ENCODE measurements at places on chromosomes 1 and 21.

DNA sequence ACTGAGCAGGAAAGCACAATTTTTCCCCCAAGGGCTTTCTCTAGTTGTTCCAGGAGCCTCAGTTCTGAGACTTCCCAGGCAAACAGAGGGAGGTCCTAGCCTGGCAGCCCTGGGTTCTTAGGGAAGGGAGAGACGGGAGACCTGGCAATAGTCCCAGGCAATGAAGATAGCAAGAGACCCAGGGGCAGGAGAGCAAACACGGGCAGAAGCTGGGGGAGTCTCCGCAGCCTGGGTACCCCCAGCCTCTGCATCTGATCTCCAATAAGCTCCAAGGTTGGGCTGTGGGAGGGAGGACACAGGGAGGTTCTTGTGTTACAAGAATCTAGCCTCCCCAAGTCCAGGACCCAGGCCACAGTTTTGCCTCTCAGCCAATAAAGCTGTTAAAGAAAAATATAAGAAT lies 2.4 kb downstream of the BLACAT1 start:
- no peak for DNase-seq

DNA sequence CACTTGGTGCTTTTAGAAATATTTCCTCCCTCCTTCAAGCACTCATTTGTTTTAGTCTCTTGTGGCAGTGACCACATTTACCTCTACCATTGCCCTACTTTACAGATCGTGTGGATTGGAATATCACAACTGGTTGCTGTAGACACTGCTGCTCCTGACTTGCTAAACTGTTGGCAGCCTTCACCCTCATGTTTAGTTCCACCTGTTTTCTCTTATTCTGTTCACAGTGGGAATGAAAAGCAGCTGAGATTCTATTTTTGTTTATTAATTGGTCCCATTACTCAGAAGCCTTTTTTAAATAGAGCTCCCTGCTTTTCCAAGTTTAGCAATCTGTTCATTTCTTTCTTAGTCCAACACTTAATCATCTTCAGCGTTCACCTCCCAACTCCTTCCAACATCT lies 308.9 kb downstream of the RWDD3 start:
- DNase-seq: no peak

GRCh38 chr1:44806025-44806703 lies 987 bp downstream of the DYNLT4 start:
- no peak for DNase-seq

- DNase-seq: no peak
Measured at GRCh38 chr1:70355920-70356319, 1.4 kb upstream of the ANKRD13C start.

DNA sequence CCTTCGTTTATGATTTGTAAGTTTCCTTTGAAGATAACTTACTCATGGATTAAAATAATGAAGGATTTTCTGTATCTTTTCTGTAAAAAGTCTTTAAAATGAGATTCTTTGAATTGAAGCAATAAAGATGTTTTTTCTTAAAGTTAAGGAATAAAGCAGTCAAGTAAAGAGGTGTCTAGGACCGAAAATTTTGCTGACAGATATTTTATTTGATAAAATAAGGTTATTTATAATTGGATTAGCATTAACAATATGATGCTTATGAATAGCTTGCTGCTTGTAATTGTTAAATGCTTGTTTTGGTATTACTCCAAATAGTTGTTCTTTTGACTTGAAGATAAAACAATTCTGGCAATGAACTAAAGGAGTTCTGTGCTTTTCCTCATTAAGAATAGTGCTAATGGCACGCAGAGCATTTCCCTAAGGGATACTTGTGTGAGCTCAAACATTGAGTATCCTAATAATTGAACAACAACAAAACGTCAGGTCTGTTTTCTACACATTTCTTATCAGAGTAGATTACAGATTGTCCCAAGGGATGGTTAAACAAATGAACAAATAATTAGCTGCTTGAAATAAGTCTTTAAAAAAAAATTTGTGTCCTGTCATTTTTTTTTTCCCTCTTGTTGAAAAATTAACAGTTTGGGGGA lies 16.6 kb downstream of the TSNAX start:
- DNase-seq: no peak

DNA sequence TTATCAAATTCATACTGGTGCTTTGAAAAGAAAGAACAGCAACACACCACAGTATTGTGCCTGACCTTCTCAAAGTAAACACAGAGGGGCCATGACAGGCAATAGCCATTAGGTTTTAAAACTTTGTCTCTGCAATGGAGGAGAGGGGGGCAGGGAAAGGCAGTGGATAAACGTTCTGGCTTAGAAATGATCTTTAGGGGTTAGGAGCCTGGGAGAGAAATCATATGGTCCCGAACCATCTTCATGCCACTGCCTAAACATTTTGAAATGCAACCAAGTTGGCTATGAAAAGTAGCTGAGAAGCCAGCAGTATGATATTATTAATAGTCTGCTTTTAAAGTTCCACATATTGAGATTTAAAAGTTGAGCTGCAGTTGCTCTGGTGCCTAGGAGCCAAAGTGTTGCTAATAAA lies 39.8 kb downstream of the PLPP3 start:
- DNase-seq: no peak

GRCh38 chr1:110462964-110463363 lies 12.0 kb downstream of the PROK1 start:
- no peak for DNase-seq

DNA sequence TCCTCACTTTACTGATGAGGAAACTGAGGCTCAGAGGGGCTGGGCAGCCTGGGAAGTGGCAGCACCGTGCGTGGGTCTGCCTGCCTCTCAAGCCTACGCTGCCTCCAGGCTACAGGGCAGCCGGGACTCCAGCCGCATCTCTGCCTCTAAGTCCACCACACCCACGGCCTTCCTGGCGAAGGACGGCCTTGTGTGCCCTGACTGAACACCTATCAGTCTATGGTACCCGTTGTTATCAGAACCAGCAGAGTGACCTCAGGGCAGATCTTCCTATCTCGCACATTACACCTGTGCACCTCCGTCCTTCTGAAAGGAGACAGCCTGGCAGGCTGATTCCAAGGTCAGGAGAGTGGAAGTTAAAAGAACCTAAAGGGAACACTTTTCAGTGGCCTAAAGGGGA lies 35.7 kb upstream of the SLC30A1 start:
- no peak for DNase-seq

- DNase-seq: no peak
Measured at GRCh38 chr1:211939876-211940468, 95.4 kb downstream of the INTS7 start.

- DNase-seq: no peak
Measured at GRCh38 chr1:87140831-87141540, 187.7 kb upstream of the LMO4 start.

DNA sequence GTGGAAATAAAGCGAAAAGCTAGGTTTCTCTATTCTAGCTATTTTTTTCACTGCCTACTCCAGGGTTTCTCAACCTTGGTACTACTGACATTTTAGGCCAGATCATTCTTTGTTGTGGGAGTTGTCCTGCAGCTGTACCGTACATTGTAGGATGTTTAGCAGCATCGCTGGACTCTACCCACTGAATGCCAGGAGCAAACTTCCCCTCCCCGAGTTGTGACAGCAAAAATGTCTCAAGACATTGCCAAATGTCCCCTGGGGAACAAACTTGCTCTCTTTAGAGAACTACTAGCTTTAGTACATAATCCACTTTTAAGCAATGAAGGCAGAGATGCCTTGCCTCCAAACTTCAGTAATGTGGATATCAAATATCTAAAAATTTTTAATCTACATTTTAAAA lies 122.8 kb downstream of the PLPPR5 start:
- no peak for DNase-seq

DNA sequence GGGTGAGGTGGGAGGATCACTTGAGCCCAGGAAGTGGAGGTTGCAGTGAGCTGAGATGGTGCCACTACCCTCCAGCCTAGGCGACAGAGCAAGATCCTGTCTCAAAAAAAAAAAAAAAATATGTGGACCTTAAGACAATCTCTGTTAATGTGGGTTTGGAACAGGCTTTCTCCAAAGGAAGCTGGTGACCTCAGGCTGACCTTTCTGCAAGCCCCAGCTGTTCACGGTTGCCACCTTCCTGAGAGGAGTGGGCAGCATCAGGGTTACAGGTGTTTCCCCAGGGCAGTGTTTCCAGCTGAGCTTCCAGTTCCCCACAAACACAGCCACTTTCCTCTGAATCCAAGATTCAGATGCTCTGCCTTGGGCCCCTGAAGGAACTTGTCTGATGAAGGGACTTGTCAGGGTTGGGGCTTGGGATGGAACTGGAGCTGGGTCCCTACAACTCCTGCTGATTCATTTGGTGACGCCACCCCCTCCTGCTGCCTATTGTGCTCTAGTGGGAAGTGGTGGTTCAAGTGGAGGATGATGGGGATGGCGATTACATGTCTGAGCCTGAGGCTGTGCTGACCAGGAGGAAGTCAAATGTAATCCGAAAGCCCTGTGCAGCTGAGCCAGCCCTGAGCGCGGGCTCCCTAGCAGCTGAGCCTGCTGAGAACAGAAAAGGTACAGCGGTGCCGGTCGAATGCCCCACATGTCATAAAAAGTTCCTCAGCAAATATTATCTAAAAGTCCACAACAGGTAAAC lies 1.9 kb downstream of the ZBTB48 start:
- no peak for DNase-seq

- no peak for DNase-seq
Measured at GRCh38 chr21:33127868-33128242, 57.9 kb downstream of the OLIG1 start.

Measured in Ammon's horn (tissue), 1 donor.